Femur (tissue), 1 donor: ENCODE measurements at places on chromosomes 2 and 18.

GRCh38 chr2:231185886-231186285 is 12.5 kb upstream of the ARMC9 start:
- DNase-seq = no peak

DNA sequence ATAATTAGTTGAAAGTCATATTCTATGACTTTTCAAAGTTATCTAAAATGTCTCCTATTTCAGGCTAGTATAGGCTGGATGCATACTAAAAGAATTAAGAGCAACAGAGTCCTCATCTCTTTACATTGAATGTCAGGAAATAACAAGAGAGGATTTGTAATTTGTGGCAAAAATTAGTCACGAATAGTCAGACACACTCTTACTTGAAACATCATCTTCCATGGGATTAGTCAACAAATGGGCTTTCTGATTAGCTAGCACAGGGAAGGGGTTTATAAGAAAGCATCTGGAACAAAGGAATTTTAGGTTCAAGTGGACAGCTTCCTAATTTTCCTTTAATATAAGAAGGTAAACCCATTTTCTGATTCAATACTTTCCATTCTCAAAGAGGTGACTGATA is 330.3 kb upstream of the MEX3C start:
- no peak for DNase-seq

DNA sequence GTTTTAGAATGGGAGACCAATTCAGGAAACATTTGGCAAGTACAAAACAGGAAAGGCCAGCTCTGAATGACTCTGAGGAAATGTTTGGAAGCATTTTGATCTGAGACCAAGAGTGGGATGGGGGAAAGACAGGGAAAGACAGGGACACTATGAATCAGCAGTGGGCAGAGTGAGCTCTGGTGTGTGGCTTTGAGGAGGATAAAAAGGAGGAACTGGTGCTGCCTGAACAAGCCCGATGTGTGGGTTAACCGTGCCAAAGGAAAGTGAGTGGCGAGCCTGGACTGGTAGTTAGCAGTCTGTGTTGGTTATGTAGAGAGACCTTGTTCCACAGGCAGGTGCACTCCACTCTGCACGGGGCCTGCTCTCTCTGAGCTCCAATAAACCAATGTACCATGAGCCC is 5.3 kb downstream of the MFSD6 start:
- DNase-seq = no peak

DNA sequence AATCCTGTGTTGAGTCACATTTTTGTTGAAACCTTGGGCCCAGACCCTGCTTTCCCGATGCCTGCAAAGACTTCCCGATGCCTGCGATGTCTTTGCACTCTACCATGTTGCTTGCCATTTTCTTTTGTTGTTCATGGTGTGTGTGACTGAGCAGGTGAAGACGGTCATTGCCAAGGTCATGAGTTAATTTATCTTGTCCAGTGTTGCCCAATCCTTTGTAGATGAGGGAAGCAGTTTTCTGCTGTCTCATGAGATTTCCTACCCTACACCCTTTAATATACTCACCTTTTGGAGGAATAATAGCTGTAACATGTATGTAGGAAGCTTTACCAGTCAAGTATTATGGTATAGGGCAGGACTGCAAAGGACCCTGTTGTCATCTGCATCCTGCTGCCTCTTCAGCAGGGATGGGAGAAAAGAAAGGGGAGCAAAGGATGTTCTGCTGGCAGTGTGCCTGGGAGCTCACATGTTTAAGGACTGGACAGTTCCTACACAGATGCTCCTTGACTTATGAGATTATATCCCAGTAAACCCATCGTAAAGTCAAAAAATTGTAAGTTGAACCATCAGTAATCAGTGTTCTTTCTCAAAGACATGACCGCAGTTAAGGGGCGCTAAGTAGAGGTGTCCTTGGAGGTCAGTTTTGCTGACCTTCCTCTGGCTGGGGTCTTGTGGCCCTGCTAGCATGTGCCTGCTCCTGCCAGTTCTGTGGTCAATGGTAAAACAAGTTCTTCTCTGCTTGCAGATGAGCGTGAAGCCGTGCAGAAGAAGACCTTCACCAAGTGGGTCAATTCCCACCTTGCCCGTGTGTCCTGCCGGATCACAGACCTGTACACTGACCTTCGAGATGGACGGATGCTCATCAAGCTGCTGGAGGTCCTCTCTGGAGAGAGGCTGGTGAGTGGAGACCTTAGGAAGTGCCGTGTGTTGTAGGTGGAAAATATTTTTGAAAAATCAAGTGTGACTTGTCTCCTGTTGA is 124.8 kb upstream of the EML6 start:
- DNase-seq = no peak

- no peak for DNase-seq
These were observed 30.4 kb downstream of the FBLN7 start for GRCh38 chr2:112168422-112169124.
